Amniotic stem cell (primary cell): ENCODE measurements at places on chromosomes 4 and X.

GRCh38 chr4:123731035-123731434 lies 334.4 kb downstream of the SPRY1 start:
- DNase-seq: no peak

DNA sequence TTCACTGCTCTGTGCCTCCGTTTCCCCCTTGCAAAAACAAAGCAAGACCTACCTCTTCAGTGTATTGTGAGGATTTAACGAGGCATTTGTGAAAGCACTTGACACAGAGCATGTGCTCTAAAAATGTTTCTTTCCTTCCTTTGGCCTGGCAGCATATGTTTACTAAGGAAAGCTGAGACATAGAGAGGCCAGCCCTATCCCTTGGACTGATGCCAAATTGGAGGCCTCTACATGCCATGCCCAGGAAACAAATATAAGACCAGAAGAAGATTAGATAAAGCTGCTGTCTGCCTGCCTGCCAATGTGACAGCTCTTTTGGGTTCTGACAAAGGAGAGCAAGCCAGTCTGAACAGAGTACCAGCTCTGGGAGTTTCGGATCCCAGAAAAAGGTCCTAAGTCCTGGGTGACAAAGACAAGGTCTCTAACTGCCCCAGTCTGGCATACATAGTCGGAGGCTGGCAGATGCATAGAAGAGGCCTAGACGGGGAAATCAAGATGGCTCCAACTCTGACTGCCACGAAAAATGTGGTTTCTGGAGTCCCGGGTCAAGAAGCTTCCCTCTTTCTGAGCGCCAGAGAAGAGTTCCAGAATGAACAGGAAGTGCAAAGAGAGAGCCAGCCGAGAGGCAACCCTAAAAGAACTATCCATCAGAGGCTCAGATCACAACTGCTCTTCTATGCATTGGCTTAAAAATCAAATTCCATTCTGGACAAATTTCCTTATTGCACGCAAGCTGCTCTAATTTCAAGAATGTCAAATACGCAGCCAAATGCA lies 25.8 kb downstream of the OTUD6A start:
- no peak for DNase-seq

DNA sequence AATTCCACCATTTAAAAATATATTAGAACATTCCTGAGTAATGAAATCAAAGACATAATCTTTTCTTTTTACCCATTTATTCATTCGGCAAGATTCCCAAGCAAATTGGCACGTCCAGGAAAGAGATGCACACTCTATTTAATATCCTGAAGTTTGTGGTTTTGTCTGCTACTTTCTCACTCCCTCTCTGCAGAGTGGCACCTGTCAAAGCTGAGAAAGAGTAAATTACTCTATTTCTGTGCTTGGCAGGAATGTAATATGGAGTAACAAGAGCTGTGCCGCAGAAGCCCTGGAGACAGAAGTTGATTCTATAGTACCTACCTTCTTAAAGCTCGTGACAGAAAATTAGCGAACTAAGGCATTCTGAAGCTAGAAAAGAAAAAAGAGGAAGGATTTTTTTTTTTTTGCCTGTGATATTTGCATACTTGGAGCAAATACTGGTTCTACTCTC lies 5.5 kb downstream of the GSTCD start:
- no peak for DNase-seq

GRCh38 chr4:153622778-153623240 lies 61.3 kb upstream of the TLR2 start:
- no peak for DNase-seq

DNA sequence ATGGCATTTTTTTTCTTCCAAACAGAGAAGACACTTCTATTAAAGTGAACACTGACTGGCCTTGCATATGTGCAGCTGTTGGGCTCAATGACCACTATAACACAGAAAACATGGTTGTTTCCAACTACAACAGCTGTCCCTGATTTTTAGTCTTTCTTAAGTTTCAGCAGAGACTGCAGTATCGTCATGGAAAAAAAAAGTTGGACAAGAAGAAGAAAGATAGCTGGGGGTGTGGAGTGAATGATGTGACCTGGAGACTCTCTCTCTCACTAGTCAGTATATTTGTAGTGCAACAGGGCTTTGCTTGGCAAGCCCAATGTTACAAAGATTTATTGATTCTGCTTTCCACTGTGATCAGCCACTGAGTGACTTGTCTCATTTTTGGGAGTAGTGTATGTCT lies 29.5 kb upstream of the C4orf54 start:
- DNase-seq: no peak

DNA sequence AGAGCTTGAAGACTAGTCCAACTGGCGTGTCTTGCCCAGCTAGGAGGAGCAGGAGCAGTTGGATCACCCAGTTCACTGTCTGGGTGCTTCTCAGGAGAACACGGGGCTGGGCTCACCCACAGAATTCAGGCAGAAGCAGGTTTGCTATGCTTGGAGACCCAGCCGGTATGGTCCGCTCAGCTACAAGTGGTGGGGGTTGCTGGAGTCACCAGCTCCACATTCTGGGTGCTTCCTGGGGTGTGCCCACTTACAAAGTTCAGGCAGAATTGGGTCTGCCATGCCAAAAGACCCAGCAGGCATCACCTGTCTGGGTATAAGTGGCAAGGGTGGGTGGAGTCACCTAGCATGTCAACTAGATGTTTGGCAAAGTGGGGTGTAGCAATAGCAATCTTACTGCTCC lies 1061.8 kb downstream of the PCDH19 start:
- DNase-seq: no peak

DNA sequence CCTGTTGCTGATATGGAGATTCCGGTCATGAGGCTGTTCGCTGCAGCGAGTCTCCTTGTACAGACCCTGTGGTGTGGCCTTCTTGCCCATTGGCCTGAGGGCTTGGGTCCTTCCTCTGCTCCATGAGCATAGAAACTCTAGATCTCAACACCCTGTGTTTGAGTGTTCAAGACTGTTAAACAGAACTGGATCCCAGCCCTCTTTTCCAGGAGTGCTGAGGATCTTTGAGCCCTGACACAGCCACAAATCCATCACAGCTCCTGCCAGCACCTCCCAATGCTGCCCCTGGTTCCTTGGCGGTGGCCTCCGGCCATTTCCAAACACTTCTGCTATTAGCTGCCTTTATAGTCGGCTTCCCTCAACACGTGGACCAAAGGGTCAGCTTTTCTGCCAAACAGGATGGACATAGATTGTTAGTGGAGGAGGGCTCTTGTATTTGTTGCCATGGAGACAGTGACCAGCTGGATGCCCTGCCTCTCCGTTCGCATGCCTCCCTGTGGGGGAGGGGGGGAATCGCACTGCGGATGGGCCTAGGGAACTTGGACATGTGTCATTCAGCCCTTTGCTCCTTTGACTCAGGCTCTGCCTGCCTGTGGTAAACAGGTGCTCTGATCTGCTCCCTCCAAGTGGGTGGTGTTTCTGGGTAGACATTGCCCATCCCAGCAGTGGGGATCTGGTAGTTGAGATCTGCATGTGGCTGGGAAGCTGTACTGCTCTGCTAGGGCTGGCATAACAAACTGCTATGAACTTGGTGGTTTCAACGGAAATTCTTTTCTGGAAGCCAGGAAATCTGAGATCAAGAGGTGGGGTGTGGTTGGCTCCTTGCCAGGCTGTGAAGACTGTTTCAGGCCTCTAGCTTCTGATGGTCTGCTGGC lies 6.9 kb upstream of the WDR1 start:
- no peak for DNase-seq

GRCh38 chr4:126018274-126018673 lies 703.5 kb downstream of the FAT4 start:
- DNase-seq: no peak

GRCh38 chrX:112669824-112670223 lies 9.9 kb downstream of the LHFPL1 start:
- DNase-seq: no peak

DNA sequence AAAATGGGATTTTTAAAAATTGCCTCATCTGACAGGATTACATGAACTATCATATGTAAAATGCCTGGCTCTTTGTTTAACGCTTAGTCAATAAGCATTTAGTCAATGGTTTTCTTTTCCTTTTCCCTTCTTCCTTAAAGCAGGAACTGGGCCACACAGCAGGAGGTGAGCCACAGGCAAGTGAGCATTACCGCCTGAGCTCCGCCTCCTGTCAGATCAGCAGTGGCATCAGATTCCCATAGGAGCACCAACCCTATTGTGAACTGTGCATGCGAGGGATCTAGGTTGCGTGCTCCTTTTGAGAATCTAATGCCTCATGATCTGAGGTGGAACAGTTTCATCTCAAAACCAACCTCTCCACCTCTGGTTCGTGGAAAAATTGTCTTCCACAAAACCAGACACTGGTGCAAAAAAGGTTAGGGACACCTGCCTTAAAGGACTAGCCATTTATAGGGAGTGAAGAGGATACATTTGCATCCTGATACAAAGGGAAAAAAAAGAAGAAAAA lies 306.1 kb downstream of the FBXW7 start:
- DNase-seq: no peak

DNA sequence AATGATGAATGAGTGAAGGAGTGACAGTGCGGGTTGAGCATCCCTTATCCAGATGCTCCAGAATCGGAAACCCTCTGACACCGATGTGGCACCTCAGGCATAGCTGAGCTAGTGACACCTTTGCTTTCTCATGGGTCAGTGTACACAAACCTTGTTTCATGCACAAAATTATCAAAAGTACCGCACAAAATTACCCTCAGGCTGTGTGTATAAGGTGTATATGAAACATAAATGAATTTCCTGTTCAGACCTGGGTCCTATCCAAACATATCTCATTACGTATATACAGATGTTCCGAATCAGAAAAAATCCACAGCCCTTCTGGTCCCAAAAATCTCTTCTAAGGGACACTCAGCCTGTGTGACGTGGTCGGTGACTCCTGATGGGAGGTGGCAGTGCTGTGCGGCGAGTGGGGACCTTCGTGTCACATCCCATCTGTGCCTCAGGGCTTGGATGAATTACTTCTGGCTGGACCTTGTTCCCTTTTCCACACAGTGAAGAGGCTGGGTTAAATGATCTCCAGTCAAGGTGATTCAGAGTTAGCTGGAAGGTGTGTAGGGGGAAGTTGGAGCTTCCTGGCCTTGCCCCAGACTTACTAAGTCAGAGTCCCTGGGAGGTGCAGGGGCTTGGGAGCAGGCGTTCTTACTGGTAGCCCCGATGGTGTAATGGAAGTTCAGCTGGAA lies 18.8 kb downstream of the RGS12 start:
- DNase-seq: no peak

DNA sequence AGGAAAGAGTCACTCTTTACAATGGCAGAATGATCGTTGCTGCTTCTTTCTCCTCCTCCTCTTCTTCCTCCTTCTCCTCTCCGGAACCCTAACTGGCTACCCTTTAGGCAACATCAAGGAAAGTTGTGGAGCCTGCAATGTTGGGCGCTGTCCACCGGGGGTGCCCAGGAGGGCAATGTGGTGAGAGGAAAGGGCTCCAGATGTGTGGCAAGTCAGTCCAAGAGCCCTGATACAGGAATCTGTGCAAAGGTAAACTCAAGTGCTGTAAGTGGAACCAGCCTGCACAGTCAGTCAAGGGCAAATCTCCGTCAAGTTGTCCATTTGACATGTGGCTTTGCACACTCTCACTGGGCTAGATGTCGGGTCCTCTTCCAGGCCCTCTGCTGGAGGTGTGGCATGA lies 2.8 kb downstream of the RTL5 start:
- no peak for DNase-seq

DNA sequence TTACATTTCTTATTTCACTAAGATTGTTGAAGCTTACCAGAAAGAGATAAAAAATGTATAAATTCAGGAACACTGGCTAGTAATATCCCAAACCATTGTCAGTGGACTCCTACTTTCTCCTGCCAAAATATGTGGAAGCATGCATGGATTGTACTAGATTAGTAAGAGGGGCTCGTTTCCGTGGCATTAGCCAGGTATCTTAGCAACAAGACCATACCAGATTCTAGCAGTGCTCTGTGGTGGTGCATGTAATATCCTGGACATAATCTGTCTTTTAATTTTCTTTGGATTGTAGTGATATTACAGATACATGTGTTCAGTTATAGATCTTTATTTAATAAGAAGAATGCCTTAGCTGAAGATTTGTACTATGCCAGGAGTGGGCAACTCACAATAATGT lies 371.9 kb upstream of the PITX2 start:
- no peak for DNase-seq

- DNase-seq: no peak
Measured at GRCh38 chr4:59973492-59973891, 1226.6 kb upstream of the ADGRL3 start.

- no peak for DNase-seq
Measured at GRCh38 chrX:17521871-17522693, 147.1 kb downstream of the NHS start.

GRCh38 chr4:76305033-76305687 lies 1.4 kb upstream of the STBD1 start:
- no peak for DNase-seq

DNA sequence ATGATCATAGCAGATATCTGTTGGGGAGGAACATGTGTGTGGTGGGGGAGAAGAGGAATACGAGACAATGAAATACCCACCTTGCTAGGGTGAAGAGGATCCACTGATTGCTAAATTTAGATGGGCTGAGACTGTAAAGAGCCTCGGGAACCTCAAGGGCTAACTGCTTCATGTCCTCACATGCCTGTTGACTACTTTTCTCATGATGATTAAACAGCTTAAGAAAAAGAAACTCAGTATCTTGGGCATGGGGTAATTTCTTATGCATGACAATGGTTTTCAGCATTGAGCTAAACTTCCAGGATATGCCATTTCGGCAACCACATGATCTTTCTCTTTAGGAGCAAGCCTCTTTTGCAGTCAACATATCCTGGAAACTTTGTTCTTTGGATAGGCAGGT lies 3.9 kb upstream of the LNX1 start:
- no peak for DNase-seq
